Tongue (tissue), 3 donors: ENCODE measurements at places on chromosomes 7 and 10. TPM values are rescaled to one million over a fixed set of nuclear protein-coding genes. Genes with fewer than 3 reads are reported as not detected.

DNA sequence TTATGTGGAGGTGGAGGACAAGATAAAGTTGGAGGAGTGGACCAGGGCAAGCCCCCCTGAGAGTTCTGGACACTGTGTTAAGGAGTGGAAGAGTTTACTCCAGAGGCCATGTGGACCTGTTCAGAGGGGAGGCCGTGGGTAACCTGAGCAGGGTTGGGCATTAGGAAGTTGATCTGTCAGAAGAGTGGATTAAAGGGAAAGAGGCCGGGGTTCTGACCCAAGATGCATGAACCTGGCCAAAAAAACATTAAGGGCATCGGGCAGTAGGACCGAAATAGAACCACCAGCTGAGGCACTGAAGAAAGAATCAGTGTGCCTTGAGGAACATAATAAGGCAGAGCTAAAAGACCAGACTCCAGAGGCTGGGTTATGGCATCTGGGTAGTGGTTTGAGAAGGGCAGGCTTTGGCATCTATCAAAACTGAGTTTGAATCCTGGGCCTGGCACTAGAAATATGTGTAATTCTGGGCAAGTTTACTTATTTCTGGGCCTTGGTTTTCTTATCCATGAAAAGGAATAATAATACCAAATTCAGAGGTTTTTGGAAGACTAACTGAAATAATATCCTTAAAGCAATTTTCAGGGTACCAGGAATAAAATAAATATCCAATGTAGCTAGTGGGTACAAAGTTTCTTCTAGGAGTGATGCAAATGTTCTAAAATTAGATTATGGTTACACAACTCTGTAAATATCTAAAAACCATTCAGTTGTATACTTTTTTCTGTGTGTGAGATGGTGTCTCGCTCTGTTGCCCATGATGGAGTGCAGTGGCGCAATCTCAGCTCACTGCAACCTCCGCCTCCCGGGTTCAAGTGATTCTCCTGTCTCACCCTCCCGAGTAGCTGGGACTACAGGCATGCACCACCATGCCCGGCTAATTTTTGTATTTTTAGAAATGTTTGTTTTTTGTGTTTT, 10.9 kb upstream of the FRAT1 start:
- peak; percentile 8 for DNase-seq

Gene CYP2E1
- total RNA-seq, result 0.31 TPM

GRCh38 chr10:102791754-102792395, 45.3 kb downstream of the CYP17A1 start:
- DNase-seq, result no peak

GRCh38 chr7:134771889-134772288, 7.5 kb upstream of the CALD1 start:
- no peak for DNase-seq

Gene PLPP4
- not detected for total RNA-seq

DNA sequence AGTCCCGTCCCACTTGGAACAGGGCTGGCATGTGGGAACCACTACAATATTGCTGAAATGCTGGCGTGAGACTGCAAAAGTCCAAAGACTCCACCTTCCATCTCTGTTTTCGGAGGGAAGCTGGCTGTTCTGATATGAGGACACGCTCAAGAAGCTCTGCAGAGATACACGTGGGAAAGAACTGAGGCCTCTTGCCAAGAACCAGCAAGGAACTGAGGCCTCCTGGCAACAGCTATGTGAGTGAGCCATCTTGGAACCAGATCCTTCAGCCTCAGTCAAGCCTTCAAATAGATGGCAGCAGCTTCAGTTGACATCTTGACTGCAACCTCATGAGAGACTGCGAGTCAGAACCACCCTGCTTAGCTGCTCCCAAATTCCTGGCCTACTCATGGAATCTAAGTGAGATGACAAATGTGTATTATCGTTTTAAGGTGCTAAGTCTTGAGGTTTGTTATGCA, 30.8 kb downstream of the SGMS1 start:
- DNase-seq, result no peak

DNA sequence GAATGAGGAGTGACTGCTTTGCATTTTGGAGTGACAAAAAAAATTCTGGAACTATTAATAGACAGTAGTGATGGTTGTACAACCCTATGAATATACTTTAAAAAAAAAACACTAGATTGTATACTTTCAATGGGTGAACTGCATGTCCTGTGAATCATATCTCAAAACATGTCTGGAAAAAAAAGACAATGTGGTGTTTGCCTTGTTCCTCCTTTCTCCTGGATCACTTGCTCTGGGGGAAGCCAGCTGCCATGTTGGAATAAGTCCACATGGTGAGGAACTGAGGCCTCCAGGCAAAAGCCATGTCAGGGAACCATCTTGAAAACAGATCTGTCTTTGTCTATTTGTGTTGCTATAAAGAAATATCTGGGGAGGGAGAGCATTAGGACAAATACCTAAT, 39.5 kb upstream of the YAE1 start:
- no peak for DNase-seq

Gene PTPRN2
- total RNA-seq, result 3.1 TPM

Gene LRRC18
- not detected for total RNA-seq

DNA sequence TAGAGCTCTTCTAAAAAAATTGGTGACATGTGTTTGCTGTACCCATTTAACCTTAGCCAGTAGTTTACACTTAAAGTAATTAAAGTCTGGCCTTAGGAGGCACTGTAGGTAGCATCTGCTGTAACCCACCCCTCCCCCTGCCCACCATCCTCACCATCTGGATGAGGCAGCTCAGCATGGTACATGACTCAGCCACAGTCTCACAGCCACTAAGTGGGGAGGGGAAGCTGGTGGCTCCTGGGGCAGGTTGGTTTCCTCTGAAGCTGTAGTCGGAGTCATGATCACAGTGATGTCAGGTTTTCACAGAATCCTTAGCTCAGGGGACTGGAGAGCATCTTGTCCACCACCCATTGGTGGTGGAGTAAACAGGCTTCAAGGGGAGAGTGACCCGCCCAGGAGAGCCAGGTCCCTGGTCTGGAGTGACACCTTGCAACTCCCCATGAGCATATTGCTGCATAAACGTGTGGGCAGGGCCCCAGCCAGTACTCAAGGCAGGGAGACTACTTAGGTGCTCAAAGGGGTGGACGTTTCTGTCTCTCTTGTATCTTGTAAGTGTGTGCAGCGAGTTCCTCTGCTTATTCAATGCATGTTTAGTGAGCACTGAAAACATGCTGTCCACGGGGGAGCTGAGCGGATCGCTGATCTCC, 125.9 kb downstream of the GRK5 start:
- no peak for DNase-seq

DNA sequence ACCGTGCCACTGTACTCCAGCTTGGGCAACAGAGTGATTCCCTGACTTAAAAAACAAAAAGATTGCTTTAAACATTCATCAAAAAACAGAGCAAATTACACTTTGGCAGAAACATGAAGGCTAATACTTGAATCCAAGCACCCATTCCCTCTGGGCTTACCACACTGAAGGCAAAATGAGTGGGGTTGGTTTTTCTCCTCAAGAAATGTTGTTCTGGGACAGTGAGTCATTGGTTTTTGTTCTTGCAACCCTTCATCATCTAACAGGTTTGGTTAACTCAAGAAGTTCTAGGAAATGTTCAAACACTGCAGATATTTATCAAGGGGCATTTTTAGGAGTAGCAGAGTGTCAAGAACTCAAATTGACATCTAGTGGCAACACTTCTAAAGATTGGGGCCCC, 60.5 kb downstream of the KIAA1217 start:
- no peak for DNase-seq

- DNase-seq, result no peak
Observed at GRCh38 chr10:5462841-5463293, 36.5 kb downstream of the CALML5 start.

Gene GRB10
- total RNA-seq, result 28.5 TPM

DNA sequence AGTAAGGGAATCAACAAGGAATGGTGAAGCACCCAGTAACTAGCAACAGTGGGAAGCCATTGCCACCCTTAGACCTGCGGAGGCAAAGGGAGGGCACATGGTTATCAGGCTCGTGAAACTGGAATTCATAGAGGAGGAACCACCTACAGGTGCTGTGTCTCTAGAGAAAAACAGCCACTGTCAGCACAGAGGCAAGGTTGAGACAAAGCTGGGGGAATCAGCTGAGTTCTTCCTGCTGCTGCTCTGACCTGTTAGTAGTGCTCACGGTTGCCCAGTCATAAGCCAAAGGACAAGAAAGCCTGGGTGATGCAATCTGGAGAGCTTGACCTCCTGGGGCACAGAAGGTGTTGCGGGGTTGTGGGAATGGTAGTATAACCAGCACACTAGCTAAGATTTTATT, 110.1 kb downstream of the TPST1 start:
- no peak for DNase-seq

Gene SDK1
- 9.9 TPM for total RNA-seq

Gene ADARB2
- total RNA-seq, result 0.10 TPM

GRCh38 chr10:6637053-6637452, 57.0 kb upstream of the PRKCQ start:
- no peak for DNase-seq

- DNase-seq, result no peak
Observed at GRCh38 chr7:25844102-25844870, 307.7 kb upstream of the NFE2L3 start.

Gene CCDC136
- total RNA-seq, result 16.4 TPM

- no peak for DNase-seq
Observed at GRCh38 chr7:123028339-123028738, 32.8 kb upstream of the TAS2R16 start.

GRCh38 chr7:17142831-17143541, 155.5 kb upstream of the AHR start:
- no peak for DNase-seq

GRCh38 chr7:30240106-30240800, 44.1 kb upstream of the ZNRF2 start:
- no peak for DNase-seq

GRCh38 chr7:30751696-30752273, at the start of gene INMT:
Gene INMT (plus strand): TSS chr7:30752135. CDS start chr7:30752151, 16 bp downstream.
- no peak for DNase-seq

Gene STEAP1B
- 3.0 TPM for total RNA-seq

DNA sequence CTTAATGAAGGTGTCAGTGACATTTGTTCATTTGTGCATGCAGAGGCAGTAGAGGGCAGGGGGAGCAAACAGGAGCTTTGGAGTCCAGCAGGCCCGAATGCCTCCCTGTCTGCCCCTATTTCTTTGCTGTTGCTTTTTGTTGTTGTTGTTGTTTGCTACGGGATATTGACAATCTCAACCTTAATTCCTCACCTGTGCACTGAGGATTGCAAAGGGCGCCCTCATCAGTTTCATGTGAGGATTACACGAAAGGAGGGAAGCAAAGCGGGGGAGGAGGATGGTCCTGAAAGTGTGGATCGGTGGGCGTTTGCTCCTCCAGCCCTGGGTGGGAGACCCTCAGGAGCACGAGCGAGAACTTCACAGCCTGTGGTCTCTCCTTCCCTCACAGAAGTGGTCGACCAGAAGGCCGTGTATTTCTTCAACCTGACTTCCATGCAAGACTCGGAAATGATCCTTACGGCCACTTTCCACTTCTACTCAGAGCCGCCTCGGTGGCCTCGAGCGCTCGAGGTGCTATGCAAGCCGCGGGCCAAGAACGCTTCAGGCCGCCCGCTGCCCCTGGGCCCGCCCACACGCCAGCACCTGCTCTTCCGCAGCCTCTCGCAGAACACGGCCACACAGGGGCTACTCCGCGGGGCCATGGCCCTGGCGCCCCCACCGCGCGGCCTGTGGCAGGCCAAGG, 9.6 kb downstream of the GDF10 start:
- no peak for DNase-seq

Gene PARD3
- 129 TPM for total RNA-seq

DNA sequence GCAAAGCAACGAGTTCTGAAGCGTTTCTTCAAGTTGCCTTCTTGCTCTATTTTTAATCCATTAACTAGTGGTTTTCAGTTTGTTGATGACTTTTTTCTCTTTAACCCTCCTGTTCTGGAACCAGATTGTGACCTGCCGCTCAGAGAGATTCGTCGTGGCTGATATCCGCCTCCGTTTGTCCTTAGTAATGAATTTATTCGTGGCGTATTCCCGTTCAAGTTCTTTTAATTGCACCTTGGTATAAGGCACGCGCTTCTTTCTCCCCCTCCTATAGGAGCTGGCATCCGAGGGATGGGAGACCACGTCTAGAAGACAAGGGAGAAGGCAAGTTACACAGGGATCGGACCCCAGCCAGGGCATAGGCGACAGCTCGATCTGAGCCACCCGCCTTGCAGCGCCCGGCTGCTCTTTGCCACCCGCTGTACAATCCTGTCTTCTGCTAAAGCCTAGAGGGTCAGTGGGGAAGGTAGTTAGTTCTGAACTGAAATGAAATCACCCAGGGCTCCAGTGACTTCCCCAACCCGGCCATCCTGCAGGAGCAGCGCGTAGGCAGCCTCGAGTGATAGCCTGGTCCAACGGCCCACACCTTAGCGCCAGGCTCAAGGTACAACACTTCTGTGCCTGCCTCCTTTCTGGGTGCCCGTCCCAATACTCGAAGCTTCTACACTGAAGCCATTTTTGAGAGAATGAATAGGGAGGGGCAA, 1.6 kb downstream of the HOXA13 start:
- DNase-seq, result no peak

DNA sequence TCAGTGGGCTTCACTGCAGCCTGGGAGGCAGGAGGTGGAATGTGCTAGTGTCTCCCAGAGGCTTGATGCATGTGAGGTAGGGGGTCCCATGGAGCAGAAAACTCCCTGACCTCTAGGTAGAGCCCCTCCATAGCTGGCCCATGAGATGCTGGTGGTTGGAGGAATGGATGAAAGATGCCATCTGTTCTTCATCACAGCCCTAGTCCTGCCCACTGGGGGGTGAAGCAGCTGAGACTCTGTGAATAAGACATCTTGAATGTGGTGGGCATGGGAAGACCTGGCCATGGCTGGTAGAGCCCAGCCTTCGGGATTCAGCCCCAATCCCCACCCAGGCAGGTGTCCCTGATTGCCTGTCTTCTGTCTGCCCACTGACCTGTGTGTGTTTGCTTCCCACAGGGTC, 92.5 kb downstream of the COL13A1 start:
- DNase-seq, result no peak

GRCh38 chr10:132868995-132869394, 73.4 kb downstream of the CFAP46 start:
- no peak for DNase-seq

DNA sequence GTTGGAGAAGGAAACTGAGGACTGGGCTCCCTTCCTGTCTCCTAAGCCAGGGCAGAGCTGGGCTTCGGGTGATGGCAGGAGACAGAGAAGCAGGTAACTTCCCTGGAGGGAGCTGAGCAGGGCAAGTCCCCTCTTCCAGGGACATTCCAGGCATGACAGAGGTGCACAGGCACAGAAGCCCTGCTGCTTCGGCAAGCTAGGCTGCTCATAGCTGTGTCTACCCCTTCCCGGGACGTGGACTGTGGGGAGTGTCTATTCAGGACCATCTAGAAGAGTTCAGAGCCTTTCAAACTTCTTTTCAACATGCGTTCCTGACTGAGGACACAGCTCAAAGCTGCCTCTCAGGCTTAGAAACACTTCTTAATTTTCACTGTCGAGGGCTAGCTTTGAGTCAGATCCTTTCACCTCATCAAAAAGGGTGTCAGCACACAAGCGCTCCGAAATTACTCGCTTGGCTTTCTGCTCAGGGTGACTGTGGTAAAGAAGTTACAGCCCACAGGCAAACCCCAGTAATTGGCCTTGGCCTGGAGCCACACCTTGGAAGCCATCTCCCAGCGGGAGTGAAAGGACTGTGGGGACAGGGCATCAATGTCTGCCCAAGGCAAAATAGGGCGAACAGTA, 63.7 kb upstream of the STEAP1B start:
- DNase-seq, result no peak
